ENCODE measurements at places on chromosomes 16 and 17.

DNA sequence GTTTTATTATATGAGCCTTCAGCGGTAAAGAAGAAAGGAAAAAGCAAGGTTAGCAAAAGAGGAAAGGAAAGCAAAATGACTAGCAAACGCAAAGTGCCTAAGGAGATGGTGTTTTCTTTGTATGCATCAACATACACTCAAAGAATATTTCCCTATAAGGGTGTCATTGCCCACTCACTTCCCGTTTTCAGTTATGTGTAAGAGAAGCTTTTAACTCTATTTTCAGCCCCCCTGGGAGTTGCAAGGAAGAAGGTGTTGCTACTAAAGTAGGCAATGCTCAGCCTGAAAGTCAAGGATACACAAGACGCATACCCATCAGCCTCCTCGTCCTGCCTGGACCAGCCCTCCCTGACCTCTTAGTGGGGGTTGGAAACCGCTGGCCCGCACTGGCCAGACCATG, 267.7 kb upstream of the ZFHX3 start:
- DNase-seq = no peak

GRCh38 chr17:77675411-77675810, 283.1 kb upstream of the TNRC6C start:
- DNase-seq = no peak

DNA sequence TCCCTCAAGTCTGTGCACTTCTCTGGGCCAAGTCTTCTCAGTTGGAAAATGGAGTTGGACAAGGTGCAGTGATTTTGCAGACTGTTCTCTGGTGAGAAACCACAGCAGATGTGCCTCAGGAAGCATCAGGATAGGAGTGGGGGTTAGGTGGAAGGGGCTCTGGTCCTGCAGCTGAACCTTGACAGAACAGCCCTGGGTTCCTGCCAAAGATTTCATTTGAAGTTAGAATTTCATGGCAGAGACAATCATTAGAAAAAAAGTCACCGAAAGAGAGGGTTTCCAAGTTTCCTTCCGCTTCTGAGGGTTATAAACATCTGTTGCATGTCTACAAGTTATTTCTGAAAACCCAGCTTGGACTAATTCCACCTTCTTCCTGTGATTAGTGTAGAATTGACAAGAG, 80.4 kb upstream of the IRX3 start:
- no peak for DNase-seq

DNA sequence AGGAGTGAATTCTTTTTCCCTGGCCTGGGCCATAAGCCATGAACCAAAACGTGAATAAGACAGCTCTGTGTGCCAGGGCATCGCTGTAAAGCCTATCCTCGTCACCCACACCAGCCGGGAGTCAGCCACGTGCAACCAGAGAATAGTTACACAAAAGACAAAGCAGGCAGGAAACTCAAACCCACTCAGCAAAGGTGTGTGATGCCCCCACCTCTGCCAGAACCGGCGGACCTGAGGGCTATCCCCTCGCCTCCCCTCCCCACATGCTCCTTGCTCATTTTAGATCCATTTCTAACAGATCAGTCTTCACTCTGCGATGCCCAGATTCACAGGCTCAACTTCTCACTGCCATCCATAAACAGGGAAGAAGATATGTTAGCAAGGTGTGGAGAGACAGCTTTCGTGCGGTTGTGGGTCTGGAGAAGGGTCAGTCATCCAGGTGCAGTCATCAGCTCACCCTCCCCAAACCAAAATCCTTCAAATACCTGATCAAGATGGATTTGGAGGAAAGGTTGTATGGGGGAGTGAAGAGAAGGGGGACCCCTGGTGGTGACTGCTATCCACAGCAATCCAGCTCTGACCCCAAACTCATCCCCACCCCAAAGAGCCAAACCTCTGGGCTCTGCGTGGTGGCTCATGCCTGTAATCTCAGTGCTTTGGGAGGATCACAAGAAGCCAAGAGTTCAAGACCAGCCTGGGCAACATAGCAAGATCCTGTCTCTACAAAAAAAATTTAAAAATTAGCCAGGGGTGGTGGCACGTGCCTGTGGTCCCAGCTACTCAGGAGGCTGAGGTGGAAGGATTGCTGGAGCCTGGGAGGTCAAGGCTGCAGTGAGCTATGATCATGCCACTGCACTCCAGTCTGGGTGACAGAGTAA, 219.2 kb downstream of the C16orf78 start:
- DNase-seq = peak; percentile 51

GRCh38 chr16:24258791-24259190, 2.7 kb downstream of the CACNG3 start:
- no peak for DNase-seq

DNA sequence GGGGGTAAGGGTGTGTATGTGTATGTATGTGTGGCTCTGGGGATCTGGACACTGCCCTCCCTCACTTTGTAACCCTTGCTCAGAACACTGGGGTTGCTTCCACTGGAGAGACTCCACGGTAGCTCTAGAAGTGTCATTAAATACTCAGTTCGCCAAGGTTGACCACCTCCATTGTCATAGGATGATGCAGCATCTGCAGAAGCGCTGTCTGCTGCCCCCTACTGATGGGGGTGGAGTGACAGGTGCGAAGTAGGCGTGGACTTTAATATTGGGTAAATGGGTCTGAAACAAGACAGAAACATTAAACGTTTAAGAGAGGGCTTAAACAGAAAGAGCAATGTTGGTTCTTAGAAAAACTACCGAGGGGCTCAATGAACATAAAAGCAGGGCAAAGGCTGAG, 35.5 kb upstream of the STAC2 start:
- no peak for DNase-seq

DNA sequence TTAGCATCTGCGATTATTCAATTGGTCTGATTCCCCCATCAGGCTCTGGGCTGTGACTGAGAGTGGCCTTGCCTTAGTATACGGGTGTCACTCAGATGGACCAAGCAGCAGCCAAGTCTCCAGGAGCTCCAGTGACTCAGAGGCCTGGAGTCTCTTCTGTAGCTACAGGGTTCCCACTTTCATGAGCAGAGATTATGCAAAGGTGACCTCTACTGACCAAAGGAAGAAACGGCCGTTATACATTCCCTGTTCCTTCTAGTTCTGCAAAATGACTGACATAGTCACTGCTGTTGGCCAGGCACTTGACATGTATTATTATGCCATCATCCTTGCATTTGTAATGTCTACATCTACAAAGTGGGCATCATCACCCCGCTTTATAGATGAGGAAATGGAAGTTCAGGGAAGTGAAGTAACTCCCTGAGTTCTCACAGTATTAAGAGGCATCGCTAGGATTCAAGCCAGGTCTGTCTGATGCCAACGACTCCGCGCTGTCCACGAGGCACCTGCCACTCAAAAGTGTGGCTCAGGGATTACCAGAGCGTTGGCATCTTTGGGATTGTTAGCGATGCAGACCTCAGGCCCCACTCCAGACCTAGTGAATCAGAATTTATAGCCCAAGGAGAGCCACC, 23.3 kb downstream of the SLC38A7 start:
- DNase-seq = peak; percentile 89

DNA sequence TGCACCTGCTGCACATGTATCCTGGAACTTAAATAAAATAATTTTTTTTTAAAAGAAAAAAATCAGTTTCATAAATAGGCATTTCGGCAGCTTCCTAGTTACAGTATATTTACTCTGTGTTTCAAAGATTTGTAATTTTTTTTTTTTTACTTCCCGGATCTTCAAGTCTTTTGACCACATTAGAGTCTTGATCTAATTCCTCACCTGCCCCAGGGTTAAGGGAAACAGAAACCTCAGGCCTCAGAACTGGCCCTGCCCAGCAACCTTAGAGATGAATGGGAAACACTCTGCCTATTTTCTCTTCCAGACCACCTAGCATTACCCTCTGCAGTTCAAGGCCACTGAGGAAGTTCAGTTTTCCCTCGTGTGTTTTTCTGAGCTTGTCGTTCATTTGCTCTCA, 304.0 kb downstream of the MAF start:
- no peak for DNase-seq

GRCh38 chr16:7037495-7037894, 295.1 kb upstream of the RBFOX1 start:
- DNase-seq = no peak

- no peak for DNase-seq
Observed at GRCh38 chr16:8310816-8311215, 279.5 kb downstream of the TMEM114 start.

GRCh38 chr16:3573146-3573815, 3.9 kb downstream of the NLRC3 start:
- DNase-seq = no peak

GRCh38 chr16:16191493-16192167, 31.7 kb downstream of the ABCC6 start:
- no peak for DNase-seq

GRCh38 chr17:14123619-14124278, 54.4 kb downstream of the COX10 start:
- peak; percentile 32 for DNase-seq

DNA sequence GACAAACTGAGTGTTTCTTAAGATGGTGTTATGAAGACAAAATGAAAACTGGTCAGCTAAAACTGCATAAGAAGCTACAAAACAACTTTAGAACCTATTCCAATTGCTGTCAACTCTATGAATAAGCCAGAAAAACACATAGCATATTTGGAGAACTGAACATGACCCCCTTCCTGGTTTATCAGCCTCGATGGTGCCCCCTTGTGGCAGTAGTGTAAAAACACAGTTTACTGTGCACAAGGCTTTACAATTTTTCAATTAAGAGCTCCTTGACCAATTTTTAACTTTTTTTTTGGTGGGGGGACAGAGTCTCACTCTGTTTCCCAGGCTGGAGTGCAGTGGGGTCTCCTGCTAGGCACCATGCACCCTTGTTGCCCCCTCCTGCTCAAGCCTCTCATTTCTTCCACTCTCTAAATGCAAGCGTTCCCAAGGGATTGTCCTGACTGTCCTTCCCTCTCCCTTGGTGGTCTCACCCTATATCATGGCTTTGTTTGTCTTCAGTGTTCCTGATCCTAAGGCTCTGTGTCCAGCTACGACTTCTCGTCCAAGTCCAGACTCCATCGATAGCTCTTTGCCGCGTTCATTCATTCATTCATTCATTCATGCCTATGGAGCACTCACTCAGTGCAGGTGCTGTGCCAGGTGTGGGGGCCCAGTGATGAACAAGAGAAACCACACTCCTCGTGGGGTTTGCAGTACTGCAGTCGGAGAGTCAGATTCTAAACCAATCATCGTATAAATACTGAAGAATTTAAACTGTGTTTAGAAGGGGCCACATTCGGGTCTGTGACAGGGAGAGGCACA, 7.5 kb downstream of the EIF1 start:
- peak; percentile 88 for DNase-seq

DNA sequence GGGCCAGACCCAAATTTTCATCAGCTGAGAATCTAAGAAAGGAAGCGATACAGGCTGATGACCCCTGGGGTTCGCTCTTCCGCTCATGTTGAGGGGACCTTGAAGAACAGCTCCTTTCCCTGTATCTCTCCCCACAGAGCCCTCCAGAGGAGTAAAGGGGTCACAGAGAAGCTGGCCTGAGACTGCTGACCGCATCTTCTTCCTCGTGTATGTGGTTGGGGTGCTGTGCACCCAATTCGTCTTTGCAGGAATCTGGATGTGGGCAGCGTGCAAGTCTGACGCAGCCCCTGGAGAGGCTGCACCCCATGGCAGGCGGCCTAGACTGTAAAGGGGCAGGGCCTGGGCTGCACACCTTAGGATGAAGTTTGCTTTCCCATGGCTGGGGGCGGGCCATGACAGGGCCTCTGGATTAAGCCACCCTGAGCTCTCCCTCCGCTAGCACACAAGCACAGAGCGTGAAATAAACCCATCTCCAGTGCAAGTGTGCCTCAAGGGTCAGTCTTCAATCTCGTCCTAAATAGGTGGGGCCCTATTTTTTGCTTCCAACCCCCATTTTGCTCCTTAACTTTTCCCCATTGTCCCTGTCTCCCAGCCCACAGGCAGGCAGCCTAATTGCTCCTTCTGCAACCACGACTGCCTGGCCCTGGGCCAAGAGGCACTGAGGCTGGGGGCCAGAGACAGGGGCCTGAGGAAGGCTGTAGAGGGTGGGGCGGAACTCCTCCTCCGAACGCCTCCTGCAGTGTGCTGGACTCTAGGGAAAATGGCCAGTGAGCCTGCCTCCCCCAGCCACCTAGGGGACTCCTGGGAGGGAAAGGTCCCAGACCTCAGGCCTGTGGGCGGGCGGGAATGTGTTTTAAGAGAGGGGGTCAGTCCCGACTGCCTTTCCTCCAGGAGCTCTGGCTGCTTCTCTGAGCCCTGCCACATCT, 3.6 kb downstream of the ZACN start:
- DNase-seq = no peak

DNA sequence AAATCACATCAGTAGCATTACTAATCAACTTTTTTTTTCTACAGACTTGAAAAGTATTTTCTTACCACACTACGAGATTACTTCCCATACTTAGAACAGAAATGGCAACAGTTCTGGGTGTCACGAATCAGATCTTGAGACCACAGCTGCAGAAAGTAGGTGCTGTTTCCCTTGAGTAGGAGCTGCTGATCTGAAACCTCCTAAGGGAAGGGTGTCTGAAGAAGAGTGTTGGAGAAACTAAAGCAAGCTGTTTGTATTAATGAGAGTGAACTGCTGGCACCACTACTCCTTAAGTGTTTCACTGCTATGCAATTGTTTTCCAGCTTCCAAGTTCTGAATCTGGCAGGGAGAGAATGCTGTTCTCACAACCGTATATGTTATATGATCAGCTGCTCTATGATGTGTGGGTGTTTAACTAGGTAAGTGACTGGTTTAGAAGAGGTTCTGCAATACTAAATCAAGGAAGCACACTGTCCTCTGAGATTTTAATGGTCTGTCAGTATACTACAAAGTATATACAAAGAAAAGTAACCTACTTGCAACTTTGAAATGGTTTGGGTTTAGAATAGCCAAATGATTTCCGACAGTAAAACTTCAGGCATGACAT, 3.3 kb downstream of the ZNF652 start:
- DNase-seq = peak; percentile 37

DNA sequence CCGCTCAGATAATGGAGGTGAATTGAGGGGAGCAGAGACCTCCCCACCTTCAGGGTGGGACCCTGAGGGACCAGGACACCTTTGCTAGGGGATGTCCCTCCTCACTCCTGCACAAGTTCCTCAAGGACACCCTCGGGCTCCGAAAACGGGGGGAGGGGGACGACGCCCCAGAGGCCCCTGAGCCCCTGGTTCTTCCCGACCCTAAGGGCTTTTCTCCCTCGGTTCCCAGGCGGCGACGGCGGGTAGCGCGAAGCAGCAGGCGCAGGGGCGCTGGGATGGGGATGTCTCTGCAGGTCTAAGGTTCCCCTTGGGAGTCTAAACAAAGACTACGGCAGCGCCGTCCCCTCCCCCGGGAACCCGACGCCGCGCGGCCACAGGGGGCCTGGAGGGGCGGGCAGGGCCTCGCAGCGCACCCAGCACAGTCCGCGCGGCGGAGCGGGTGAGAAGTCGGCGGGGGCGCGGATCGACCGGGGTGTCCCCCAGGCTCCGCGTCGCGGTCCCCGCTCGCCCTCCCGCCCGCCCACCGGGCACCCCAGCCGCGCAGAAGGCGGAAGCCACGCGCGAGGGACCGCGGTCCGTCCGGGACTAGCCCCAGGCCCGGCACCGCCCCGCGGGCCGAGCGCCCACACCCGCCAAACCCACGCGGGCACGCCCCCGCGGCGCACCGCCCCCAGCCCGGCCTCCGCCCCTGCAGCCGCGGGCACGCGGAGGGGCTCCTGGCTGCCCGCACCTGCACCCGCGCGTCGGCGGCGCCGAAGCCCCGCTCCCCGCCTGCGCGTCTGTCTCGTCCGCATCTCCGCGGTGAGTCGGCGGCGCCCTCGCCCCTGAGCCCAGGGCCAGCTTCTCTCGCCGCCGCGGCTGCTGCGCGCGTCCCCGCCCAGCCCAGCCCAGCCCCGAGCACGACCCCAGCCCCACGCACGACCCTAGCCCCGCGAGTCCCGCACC, 36.7 kb upstream of the NDRG4 start:
- DNase-seq = no peak

All from fibroblast of the aortic adventitia (primary cell).